ENCODE measurements at places on chromosomes 2 and 18.

DNA sequence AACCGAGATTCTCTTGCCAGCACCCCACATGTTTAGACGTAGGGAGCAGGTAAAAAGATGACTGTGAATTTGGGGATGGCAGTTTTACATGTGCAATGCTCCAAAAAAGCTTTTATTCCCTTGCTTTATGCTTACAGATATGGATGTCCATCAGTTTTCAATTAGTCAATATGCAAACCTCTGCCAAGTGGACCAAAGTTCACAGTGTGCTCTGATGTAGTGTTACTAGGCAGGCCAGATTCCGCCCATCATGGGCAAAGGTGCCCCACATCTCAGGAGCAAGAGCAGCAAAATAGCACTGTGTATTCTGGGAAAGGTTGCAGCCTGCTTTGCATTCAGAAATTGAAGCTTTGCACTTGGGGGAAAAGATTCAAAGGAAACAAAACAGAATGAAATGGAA is 329.7 kb upstream of the ZEB2 start:
- DNase-seq, result no peak

DNA sequence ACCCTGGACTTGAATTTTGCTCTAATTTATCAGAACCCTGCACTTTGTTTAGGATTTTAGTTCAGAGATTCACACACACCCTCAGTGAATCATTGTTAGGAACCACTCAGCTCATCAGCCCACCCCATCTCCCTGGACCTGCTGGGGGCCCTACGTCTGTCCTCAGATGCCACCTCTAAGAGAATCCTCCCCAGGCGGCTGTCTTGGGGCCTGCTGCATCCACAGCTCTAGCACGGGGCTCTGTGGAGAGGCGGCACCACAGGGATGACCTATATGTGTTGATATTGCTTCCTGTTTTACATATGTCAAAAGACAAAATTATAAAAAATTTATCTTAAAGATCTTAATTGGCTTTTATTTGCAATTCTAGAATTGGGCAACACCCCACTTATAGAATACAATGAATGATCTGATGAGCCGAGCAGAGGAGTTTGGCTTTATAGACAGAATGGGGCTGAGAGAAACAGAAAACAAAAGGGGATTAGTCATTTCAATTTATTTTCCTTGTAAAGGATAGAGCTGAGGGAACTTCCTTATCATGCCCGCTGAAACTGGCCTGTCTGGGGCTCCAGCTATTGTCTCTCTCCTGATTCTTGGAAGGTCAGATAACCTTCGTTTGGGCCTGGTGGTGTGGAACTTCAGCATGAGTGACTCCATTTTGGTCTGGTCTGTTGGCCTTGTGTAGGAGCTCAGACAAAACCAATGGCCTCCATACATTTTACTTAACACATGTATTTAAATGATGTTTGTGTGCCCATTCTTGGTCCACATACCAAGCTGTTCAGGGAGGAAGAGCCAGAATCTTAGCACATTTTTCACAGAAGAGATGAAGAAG is 1.4 kb downstream of the MYO7B start:
- no peak for DNase-seq

DNA sequence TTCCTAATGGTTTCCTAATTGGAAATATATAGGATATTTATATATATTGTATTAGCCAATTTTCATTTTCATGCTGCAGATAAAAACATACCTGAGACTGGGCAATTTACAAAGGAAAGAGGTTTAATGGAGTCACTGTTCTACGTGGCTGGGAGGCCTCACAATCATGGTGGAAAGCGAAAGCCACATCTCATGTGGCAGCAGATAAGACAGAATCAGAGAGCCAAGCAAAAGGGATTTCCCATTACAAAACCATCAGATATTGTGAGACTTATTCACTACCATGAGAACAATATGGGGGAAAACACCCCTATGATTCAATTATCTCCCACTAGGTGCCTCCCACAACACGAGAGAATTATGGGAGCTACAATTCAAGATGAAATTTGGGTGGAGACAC is 242.5 kb upstream of the NETO1 start:
- no peak for DNase-seq

- DNase-seq, result no peak
Measured at GRCh38 chr2:80086831-80087230, 217.7 kb downstream of the LRRTM1 start.

DNA sequence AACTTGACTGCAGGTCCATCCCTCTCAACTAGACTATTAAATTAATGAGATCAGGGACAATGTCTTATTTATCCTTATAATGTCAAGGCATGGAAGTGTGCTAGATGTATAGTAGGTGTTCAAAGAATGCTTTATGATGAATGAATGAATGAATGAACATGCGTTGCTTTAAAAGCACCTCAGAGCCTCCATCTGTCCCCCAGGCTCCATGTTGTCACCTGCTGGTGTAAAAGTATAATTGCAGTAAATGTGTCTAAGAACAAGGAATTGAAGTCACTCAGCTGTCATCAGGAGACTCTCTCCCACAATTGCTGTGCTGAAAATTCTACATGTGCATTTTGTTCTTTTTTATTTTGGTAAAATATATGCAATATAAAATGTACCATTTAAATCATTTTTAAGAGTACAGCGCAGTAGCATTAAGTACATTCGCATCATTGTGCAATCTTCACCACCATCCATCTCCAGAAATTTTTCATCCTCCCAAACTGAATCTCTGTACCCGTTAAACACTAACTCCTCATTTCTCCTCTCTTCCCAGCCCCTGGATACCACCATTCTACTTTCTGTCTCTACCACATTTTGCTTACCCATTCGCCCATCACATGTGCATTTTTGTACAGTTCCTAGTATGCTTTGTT is 52.6 kb downstream of the GNAL start:
- DNase-seq, result no peak

GRCh38 chr2:128686497-128686859 is 367.8 kb upstream of the HS6ST1 start:
- DNase-seq, result no peak

GRCh38 chr2:211903961-211904360 is 634.6 kb downstream of the ERBB4 start:
- no peak for DNase-seq

GRCh38 chr2:149472413-149472812 is 115.2 kb downstream of the MMADHC start:
- DNase-seq, result no peak

DNA sequence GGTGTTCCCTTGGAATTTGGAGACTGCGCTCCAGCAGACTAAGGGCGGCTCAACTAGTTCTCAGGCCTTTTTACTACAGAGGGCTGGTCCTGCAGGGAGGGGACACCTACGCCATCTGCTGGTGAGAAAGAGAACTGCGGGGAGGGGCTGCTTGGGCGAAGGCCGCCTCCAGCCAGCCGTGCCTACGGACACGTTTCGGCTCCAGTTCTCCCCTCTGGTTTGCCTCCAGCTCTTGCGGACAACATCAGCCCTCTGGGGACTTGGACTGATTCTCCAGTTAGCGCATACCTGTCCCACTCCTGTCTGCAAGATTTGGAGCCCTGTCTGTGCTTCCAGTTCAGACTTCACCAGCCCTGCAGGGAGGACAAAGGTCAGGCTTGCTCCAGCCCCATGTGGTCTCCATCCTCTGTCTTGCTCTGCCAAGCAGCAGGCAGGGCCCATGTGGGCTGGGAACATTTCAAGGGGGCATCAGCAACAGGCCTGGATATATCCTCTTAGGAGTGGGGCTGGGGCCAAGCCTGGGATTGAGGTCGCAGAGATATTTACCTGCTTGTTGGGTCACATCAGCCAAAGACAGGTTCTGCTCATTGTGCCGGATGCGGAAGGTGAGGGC is 10.3 kb downstream of the PTPRN start:
- DNase-seq, result peak; percentile 84

- no peak for DNase-seq
Measured at GRCh38 chr2:105379741-105380186, 19.1 kb downstream of the FHL2 start.

- no peak for DNase-seq
Measured at GRCh38 chr2:171711351-171711750, 24.1 kb downstream of the DYNC1I2 start.

DNA sequence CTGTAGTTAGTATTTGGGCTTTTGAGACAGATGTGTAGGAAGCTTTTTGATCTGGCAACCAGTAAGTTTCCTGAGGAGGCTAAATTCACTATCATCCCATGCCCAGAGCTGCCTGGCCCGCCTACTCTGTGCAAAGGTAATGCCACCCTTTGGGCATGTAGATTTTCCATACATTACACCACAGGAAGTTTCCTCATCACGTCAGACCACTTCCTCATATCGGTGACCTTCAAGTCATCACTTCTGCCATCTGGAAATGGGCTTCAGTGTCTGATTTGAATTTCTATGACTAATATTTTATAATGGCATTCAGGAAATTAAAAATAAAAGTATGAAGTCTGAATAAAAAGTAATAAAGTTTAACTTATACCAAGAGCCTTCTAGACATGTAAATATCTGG is 825.4 kb downstream of the DCDC2C start:
- no peak for DNase-seq

DNA sequence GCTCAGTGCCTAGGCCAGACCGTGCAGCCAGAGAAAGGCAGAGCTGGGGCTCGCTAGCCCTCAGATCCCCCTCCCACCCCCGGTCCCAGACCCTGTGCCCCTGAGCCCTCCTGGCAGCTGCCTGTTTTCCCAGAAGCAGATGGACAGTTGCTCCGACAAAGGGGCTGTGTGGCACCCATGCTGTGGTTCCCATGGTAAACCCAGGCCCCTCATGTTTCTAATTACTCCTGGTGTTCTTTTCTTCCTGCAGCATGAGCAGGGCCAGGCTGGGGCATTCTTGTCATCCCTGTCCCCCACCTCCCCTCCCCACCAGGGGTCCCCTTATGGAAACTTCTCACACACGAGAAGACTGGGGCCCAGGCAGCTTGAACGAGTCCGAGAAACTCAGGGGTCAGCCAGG is 269.6 kb downstream of the HAUS1 start:
- no peak for DNase-seq

GRCh38 chr18:45567123-45567522 is 48.2 kb upstream of the SLC14A2 start:
- no peak for DNase-seq

DNA sequence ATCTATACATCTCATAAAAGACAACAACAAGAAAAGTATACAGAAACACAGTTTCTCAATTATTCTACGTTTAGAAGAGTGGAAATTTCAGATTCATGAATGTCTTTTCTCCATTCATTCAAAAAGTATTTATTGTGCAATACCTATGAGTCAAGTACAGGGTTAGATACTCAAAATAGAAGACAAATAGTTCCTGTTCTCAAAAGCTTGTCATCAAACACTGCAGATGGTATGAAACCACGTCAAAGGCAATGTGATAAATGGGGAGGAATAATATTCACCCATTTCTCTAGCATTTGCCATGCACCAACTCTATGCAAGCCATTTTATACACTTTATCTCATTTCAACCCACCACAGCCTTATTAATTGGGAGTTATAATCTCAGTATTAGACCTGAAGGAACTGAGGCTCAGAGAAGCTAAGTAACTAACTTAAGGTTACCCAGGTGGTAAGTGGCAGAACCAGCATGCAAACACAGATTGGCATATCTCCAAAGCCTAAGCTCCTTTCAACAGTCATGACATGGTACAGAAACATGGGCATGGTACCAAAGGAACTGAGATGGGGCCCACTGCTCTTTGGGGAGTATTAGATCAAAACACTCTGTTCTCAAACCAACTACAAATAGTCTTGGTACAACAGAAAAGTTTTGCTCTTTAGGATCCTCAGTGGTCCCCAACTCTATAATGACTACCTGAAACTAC is 67.2 kb upstream of the NPAS2 start:
- no peak for DNase-seq

DNA sequence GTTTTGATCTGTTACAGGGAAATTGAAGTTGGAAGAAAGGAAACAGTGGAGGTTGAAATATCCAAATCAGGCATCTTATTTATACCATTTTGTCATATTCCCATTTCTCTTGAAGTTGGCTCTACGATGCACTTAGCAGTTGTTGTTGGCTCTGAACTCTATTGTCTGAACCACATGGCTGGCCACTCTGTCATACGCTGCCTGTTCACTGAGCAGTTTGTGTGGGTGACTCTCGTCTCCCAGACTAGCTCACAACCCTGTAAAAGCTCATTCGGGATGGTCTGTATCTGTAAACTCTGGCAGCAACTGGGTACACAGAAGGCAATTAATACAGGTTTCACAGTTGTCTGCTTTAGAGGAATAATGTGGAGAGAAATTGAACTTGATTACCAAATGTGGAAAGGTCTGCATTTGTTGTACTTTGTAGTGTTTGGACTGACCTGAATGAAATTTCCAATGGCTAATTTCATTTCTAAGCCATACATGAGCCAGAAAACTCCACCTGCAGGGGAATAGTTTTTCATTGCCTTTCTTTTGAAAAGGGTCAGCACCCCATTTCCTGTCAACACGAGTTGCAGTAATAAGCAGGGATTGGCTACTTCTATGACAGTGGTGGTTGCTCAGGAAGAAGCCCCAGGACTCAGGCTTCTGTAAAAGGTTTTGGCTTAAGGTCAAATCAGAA is 378.2 kb downstream of the OSR1 start:
- DNase-seq, result no peak

DNA sequence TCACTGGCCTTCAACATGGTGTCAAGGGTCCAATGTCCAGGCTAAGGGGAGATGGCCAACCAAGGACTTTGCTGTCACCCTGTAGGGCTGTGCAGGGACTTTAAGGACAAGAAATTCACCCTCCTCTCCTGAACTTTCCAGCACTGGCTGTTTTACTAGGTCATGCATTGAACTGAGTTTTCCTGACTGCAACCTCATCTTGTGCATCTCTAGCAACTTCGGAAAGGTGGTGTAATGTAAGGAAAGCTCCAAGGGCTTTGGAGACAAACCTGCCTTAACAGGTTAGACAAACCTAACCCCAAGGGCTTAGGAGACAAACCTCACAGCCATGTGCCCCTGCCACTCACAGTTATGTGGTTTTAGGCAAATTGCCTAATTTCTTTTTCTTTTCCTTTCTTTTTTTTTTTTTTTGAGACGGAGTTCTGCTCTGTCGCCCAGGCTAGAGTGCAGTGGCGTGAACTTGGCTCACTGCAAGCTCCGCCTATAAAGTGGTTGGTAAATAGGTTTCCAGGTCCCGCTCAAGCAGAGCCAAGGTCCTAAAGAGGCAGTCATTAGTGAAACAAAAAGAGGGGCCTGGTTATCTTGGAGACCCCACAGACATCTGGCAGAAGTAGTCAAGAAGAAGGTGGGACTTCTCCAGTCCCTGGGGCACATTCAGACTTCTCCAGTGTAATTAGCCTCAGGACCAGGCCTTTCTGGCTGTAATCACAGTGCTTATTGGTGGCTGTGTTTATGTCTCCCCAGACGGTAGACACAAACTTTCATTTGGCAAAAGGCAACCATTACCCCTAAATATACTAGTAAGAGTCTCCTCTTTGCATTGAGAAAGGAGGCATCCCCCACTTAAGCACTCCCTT is 37.6 kb upstream of the PMAIP1 start:
- no peak for DNase-seq

GRCh38 chr2:79275197-79275596 is 115.6 kb upstream of the REG3A start:
- no peak for DNase-seq

GRCh38 chr2:105262651-105263091 is 21.1 kb downstream of the GPR45 start:
- DNase-seq, result no peak

GRCh38 chr2:63853527-63854310 is 12.0 kb downstream of the UGP2 start:
- DNase-seq, result no peak

All from GM18507 (cell line).